ENCODE measurements at places on chromosomes 3 and 15.

GRCh38 chr15:89113296-89114024 is 25.2 kb downstream of the ABHD2 start:
- no peak for DNase-seq

GRCh38 chr3:66133050-66133757 is 87.6 kb upstream of the SLC25A26 start:
- DNase-seq: no peak

DNA sequence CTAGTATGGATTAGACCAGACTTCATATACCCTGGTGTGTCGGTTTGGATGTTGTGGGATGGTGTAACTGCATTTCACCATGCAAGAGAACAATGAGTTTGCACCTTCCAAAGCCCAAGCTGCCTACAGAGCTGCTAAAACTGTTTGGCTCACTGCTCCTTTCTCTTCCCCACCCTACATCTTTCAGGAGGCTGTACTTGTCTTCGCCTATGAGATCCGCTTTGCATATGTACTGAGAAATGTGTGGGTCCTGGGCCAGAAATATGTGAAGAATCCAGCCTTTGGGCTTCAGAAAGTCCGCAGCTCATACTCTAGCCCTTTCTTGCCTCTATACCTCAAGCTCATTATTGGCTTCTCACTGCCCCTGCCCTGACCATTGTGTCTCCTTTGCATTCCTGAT is 1060.0 kb downstream of the NTRK3 start:
- no peak for DNase-seq

- DNase-seq: no peak
Measured at GRCh38 chr3:14298442-14298841, 104.0 kb upstream of the SLC6A6 start.

DNA sequence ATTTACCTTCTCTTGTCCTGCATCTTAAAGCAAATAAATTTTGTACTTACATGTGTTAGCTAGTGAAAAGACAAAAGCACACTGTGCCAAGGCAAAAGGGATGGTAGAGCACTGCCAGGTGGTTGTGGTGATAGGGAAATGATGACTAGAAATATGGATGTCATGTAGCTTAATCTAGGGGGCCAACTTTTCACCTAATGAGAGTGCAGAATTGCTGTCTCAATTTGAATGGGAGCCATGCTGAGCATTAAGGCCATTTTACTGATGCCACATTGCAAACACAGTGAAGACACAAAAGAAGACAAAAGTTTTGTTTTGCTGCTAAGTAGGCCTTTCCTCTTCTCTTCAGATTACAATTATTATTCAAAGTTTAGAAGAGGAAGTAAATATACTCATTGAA is 274.7 kb downstream of the PDCD6IP start:
- no peak for DNase-seq

GRCh38 chr3:2950159-2950558 is 160.0 kb downstream of the IL5RA start:
- DNase-seq: no peak

DNA sequence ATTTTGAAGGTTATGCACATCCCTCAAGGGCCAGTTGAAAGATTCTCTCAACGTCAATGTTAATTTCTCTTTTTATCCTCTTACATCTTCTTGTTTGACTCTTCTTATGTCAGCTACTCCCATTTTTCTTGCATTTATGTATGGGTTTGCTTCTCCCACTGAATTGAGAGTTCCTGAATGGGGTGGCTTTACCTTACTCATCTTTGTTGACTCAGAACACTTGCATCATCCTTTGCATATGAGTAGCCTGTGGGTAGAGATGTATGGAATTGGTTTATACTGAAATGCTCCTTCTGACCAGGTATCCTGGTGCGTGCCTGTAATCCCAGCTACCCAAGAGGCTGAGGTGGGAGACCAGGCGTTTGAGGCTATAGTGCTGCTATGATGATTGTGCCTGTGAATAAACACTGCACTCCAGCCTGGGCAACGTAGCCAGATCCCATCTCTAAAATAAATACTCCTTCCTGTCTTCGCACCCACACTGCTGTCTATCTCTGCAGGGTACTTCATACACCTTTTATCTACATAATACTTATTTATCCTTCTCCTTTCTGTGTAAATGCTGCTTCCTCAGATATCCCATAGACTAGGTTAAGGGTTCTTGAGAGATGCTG is 123.6 kb upstream of the DPH6 start:
- DNase-seq: no peak

DNA sequence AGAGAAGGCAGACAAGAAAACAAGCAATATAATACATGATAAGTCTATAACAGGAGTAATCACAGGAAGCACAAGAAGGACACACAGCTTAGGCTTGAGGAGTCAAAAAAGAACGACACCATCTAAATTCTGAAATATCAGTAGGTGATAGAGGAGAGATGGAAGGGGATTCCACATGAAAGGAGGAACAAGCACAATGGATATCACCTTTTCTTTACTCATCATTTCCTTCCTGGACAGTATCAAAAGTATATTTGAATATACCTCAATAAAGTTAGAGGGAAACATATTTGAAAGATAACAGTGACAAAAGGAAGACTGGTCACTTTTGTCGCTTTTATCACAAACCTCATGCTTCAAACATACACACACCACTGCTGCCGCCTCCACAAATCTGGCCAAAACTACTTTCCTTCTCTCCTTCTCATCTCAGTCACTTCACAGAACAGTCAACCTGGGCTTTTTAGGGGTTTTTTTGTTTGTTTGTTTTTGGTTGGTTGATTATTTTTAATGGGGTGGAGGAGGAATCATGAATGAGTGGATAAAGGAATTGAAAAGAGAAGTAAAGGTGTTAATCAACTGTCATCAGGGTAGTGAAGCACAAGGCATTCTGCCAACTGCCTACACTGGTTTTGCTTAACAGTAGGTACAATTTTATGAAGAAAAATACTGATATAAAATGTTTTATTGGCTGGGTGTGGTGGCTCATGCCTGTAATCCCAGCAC is 18.5 kb downstream of the DENND4A start:
- no peak for DNase-seq

GRCh38 chr15:90351479-90352106 is 491 bp upstream of the ZNF774 start:
- no peak for DNase-seq

DNA sequence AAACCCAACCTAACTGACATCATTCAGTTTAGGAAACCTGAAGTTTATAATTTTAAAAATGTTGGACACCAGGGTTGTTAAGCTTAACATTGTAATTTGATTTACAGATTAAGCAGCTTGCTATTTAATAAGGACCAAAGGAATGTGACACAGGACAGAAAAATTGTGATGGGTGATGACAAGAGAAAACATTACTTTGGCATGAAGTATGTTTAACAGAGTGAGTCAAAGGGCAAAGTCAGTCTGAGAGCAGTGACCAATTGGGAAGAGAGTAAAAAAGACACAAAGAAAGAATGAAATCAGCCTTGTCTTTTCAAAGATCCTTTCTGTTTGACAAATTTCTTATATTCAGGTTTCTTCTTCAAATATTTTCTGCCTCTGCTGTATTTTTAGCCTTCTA is 1301.6 kb downstream of the SI start:
- DNase-seq: no peak

GRCh38 chr3:140467104-140467577 is 210.7 kb upstream of the TRIM42 start:
- DNase-seq: no peak

DNA sequence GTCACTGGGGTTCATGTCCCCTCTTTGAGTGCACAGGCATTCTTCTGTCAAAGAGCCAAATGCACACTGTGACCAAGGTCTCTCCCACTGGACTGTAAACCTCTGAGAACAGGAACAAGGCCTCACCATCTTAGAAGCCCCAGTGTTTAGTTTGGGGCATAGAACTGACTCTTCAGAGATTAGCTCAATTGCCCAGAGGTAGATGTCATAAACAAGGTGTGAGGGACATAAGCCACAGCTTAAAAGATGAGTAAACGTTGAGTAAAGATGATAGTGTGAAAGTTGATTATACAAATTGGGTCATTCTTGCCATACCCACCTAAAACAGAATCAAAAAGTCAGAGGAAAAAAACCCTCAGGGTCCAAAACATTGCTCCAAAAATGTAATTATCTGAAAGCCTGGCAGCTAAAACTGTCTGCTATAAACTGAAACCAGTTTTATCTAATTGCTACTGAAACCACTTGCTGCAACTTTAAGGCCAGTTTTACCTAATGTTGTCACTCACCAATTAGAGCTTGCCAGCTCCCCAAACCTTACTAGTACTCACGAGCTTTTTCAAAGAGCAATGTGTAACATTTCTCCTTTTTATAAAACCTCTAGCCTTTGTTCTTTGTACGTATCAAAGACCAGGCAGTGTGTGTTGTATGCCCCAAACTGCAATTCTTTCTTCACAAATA is 415.2 kb downstream of the RAP2B start:
- no peak for DNase-seq

GRCh38 chr15:60390871-60391501 is 6.8 kb downstream of the ANXA2 start:
- DNase-seq: peak; percentile 84

DNA sequence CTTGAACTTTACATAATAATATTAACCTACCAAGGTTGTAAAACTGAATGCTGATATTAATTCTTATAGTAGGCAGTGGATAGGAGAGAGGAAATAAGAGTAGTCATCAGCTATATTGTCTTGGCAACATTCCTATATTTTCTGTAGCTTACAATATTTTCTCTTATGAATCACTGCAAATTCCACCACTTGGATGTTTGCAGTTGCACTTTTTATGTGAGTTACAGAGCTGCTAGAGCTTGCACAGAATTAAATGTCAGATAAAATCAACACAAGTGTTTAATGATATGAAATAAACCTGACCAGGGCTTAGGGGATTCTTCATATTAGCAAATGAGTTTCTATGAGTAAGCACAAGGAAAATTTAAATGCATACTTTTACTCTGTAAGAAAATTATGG is 1710.1 kb downstream of the SI start:
- DNase-seq: no peak

- DNase-seq: no peak
Measured at GRCh38 chr3:99119385-99119784, 217.9 kb upstream of the DCBLD2 start.

- no peak for DNase-seq
Measured at GRCh38 chr15:79977431-79978054, 6.5 kb upstream of the BCL2A1 start.

- no peak for DNase-seq
Measured at GRCh38 chr3:28948685-28949084, 332.2 kb upstream of the RBMS3 start.

- peak; percentile 77 for DNase-seq
Measured at GRCh38 chr3:150149651-150150051, 179.0 kb upstream of the PFN2 start.

DNA sequence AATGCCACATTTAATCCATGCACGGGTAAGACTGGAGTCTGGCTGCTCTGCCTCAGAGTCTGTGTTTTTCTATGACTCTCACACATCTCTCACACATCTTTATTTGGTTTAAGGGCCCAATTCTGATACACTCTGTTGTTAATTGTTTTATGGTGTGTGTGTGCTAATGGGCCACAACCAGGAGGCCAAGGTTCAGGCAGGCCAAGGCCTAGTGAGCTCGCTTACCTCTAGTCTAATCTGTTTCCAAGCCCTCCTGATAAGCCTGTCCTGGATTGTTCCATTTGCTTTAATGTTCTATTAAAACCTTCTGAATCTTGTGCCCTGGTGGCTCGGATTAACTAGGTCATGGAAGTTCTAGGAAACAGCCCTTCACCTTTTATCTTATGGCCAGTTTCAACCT is 445.4 kb upstream of the DPH6 start:
- DNase-seq: no peak

- no peak for DNase-seq
Measured at GRCh38 chr3:62724503-62724902, 150.7 kb downstream of the CADPS start.

DNA sequence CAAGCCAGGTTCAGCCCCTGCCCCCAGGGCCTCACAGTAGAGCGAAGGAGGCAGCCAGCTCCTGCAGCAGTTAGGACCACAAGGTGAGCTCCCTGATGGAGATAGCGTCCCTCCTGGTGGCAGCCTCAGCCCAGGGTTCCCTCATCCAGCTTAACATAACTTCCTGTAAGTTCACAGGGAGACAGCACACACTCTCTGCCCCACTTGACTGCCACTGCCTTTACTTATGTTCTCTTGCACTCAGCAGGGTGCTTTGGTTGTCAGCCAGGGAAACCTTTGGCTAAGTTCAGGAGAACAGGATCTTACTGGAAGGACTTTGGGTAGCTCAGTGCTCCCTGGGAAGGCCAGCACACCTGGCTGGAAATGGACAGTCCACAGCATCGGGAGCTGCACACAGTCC is 10.9 kb downstream of the KBTBD13 start:
- DNase-seq: no peak

DNA sequence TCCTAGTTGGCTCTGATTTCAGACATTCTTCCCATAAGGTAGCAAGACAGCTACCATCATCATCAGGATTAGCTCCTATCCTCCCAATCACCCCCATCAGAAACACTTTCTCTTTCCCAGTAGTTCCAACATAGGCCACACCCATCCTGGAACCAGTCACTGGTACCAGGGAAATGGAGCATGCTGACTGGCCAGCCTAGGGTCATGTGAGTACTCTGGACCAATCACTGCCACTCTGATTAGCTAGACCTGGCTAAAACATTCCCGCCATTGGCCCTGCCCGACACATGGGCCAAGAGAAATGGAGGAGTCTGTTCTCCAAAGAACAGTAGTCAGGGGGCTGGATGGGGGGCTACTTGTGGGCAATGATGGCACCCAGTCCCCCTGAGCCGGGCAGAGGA is 12.4 kb downstream of the EFCC1 start:
- DNase-seq: no peak

DNA sequence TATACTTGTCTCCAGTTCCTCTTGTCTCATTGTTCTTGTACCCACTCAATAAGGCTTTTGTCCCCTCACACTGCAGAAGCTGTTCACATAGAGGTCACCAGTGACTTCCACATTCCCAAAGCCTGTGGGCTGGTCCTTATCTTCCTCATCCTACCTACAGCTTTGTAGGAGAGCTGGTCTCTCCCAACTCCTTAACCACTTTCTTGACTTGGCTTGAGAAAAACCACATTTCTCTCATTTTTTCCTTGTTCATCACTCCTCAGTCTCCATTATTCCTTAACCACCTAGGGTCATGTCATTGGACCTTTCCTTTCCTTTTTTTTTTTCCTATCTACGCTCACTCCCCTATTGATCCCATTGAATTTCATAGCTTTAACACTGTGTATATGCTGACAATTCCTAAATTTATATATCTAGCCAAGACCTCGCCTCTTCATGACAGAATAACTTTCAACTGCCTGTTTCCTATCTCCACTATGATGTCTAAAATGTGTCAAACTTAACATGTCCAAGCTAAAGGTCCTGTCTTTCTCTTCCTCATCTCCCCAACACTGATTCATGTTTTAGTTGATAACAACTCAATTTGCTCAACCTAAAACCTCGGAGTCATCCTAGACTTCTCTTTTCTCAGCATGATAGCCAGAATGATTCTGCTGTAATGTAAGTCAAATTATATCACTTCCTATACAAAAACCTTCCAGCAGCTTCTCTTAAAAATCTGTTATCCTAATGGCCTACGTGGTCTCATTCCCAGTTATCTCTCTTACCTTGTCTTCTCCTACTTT is 49.5 kb downstream of the CEP63 start:
- DNase-seq: no peak

DNA sequence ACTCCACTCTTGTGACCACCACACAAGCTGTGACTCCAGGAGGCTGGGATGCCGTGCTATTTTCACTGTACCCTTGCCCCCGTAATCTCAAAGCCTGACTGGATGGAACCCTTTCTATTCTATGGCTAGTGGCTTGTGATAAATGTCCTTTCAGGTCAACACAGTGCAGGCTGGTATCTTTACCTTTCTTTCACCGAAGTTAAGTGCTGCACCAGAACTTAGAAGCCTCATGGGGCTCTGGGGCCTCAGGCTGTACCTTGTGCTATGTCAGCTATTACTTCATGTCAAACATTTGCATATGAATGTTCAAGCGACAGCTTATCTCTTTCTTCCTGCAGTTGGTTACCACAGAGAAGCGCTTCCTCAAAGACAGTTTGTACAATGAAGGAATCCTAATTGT is 66.8 kb downstream of the RPL39L start:
- DNase-seq: no peak
